ENCODE measurements at places on chromosomes 16 and 17.
A peak's percentile ranks its signal among the peaks of the same experiment; 100 is the strongest.

DNA sequence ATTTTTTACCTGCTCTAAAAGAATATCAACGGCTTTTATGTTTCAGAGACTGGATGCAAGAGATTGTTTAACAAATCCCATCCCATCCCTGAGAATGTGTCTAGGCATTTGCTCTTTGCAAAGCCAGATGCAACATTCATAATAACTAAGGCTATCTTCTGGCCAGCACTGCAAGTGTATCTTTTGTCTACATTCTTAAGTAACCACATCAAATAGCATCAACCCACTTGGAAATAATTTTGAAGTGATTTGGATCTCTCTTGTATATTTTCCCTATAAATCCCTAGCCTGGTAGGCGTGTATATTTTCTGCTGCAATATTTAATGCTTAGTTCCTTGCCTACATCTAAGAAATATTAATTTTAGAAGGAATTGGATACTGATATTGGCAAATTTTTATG, 64.3 kb downstream of the PIGL start:
- DNase-seq: no peak

DNA sequence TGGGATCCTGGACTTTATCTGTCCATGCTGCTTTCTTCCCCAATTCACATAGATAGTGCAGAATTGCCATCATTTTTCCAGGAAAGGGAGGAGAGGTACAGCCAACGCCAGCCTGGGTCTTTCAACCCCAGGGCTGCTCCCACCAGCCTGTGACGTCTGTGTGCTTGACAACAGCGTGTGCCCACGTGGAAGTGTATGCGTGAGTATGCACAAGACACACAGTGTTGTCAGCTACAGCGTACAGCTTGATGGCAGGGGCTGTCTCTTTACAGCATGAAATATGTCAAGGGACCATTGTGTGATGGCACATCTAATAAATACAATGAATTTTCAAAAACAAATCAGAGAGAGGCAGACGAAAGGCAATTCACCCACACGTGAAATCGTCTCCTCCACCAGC, 62.3 kb downstream of the GSG1L start:
- DNase-seq: no peak

GRCh38 chr16:79754081-79754480, 153.5 kb upstream of the MAF start:
- DNase-seq: no peak

DNA sequence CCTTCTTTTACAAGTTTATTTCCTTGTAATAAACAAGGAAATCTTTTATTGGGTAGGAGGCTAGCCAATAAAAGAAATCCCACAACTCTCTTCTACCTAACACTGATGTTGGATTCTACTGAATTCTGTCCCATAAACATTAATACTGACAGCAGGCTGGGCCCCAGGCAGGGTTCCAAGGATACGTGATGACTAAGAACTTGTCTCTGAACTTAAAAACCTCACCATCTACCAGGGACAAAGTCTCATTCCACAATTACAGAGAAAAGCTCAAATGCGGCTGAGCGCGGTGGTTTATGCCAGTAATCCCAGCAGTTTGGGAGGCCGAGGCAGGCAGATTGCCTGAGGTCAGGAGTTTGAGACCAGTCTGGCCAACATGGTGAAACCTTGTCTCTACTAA, 64.9 kb downstream of the ARHGAP17 start:
- no peak for DNase-seq

- no peak for DNase-seq
These were observed 43.5 kb downstream of the GRB7 start for GRCh38 chr17:39781031-39781860.

GRCh38 chr16:59611556-59611955, 877.4 kb upstream of the GOT2 start:
- DNase-seq: no peak

- DNase-seq: no peak
These were observed 6.6 kb downstream of the VASN start for GRCh38 chr16:4378161-4378666.

DNA sequence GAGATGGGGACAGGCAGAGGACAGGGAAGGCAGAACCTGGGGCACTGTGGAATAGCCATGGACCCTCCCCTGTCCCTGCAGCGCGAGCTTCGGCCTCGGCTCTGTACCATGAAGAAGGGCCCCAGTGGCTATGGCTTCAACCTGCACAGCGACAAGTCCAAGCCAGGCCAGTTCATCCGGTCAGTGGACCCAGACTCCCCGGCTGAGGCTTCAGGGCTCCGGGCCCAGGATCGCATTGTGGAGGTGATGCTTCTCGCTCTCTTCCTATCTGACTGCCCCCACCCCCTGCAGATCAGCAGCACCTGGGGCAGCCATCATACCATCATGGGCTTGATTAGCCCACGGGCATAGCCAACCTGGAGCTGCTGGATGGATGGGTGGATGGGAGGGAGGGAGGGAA, 13.5 kb downstream of the NHERF1 start:
- DNase-seq: no peak

- DNase-seq: no peak
These were observed 2.4 kb upstream of the FOXL1 start for GRCh38 chr16:86575754-86576557.

DNA sequence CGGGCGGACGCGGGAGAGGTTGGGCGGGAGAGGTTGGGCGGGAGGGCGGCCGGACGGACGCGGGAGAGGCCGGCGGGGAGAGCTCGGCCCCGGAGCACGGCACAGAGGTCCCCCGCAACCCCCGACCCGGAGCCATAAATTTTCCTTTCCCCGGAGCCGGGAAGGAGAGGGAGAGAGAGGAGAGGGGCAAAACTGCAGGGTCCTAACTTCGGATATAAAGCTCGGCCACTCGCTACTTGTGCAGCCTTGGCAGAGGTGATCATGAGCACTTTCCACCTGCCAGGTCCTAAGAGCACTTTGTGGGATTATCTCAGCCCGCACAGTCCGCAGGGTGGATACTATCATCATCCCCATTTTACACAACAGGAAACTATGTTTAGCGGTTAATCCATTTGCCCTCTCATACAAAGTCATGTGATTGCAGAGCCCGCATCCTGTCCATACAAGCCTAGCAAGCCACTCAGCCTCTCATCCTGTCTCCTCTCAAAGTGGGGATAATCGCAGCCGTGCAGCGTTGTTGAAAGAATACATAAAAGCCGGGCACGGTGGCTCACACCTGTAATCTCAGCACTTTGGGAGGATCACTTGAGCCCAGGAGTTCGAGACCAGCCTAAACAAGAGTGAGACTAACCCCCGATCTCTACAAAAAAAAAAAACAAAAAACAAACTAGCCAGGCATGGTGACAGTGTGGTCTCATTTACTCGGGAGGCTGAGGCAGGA, 780 bp upstream of the DCAKD start:
- no peak for DNase-seq

DNA sequence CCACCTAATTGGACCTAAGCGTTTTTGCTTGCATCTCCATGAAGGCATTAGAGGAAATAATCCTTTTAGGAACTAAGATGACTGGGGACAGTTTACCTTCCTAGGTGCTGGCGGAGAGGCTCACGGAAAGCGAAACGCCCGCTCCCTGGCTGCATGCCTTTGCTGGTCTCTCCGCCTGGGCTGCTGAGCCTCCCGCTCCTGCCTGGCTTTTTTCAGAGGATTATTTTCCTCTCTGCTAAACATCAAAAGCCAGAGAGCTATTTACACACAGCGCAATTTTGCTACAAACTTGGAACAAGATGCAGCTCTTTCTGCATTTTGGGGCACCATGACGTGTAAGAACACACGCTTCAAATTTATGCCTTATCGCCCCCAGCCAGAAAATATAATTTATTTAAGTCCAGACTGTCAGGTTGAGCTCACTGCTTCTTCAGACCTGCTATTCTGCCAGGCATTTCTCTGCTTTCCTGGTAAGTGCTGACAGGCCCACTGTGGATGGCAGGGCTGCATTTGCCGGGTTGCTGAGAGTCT, 124.4 kb downstream of the SPACA3 start:
- no peak for DNase-seq

DNA sequence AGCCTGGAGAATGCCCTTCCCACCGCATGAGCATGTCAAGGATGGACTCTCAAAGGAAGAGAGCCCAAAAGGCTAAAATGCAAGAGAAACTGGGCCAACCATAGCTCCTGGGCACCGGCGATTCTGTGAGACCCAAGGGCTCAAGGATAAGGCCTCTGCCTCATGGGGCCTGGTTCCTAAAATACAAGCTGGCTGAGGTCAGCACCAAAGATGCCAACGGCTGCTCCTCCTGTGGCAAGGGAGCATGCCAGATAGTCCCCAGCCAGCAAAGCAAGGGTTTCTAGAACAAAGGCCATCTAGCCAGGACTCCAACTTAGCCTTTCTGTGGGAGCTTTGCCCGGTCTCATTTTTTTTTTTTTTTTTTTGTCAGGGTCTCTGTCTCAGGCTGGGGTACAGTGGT, 20.1 kb downstream of the GPRC5B start:
- DNase-seq: no peak

- no peak for DNase-seq
These were observed 27.3 kb downstream of the ACSF3 start for GRCh38 chr16:89120921-89121351.

DNA sequence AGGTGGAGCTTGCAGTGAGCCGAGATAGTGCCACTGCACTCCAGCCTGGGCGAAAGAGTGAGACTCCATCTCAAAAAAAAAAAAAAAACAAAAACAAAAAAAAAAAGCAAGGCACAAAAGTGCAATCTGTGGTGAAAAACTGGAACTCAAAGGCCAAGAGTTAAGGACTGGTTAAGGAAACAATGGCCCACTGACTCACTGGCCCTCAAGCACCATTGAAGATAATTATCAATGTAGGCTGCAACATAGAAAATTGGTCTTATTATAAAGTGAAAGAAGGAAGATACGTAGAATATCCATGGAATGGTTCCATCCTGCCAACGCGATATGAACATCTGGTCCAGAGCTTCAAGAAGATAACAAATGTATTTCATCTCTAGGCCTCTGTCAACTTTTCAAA, 444.2 kb downstream of the SOX9 start:
- DNase-seq: no peak

- no peak for DNase-seq
These were observed 78.6 kb upstream of the CDH5 start for GRCh38 chr16:66287926-66288325.

GRCh38 chr17:1644493-1645206, 882 bp downstream of the SCARF1 start:
- no peak for DNase-seq

- DNase-seq: no peak
These were observed 33.3 kb downstream of the RANBP10 start for GRCh38 chr16:67773099-67773498.

GRCh38 chr16:12504312-12504711, 299.4 kb downstream of the CPPED1 start:
- no peak for DNase-seq

DNA sequence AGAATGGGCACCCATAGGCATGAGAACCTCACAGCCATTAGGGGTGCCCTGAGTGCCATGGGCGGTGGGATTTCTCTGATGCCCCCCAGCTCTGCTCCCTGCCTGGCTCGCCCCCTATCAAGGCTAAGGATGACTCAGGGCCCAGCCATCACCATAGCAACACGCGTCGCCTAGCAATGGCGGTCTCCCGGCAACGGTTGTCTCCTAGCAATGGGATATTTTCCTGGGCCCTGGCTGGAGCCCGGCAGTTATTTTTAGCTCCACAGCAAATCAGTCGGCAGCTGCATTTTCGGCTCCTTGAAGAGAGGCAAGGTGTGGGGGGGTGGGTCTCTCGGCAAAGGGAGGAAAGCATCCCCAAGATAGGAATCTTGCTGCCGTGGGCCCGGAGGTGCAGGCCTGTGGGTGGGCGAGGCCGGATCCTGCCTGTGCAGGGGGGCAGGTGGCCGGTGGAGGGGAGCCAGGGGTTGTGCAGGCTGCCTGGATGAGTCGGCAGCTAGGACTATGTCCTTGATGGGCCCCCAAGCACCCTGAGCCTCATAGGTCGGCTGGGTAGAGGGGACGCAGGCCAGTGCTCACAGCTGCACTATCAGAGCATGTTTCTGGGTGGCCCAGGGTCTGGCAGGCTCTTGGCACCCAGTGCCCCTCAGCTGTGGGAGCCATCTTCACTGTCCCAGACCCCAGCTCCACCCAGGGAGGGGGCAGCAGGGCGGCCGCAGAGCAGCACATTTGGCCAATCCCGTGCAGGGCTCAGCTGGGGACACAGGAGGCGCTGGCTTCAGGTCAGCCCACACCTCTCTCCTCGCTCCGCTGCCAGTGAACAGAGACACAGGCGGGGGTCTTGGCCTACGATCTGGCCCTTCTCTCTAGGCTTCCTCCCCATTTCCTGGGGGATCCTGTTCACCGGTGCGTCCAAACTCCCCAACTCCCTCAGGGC, 4.2 kb upstream of the FBXL16 start:
- DNase-seq: peak; percentile 93

GRCh38 chr17:76968707-76969597, 100.7 kb downstream of the MGAT5B start:
- DNase-seq: no peak

DNA sequence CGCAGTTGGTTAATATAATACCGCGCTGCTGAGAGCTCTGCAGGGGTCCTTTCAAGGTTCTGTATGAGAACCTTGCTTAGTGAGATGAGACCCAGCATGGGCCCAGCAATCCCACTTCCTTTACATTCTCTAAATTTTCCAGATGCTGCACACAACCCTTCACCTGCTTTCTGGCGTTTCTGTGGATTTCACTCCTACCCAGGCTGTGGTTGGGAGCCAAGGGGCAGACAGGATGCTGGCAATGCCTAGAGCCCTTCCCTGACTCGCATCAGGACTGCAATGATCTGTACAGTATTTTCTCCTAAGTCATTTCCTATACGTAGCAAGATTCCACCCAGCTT, 10.1 kb upstream of the PIPOX start:
- DNase-seq: no peak

DNA sequence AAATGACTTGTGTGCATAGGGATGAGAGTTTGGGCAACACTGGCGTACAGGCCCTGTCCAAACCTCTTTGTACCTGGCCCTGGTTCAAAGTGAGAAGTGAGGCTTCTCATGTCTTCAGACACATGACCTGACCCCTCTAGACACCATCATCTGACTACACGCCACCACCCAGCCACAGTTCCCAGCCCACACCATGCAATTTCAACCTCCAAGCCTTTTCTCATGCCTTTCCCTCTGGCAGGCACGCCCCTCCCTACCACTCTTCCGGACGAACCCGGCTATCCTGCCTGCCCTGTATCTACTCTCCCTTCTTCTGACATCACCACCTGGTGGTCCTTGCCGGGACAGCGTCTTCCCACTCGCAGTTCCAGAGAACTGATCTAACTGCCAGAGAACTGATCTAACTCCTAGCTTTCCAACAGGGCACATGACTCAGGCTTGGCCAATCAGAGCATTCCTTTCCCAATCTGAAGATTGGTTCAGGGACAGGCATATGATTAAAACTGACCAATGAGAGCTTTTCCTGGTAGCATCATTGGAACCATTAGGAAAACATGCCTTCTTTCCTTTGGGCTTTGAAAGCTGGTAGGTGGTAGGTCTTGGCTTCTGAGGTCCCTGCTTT, 27.1 kb upstream of the IL21R start:
- DNase-seq: peak; percentile 3

DNA sequence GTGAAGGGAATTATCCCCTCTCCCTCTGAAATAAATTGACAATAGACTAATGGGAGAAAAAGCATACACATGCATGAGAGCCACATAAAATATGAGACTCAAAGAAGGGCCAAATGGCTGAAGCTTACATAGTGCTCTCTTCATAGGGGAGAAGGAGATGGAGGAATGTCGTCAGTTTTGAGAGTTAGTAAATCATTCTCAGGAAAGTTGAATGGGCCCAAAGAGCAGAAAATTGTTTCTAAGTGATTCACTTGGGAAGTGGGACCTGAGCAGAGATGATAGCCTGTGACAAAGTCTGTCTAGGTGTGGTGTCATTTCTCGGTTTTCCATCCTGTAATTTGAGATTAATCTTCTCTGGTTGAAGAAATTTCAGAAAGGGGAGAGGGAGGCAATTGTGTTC, 35.0 kb downstream of the BCAS3 start:
- DNase-seq: no peak

GRCh38 chr16:68910051-68910450, 66.7 kb downstream of the TANGO6 start:
- no peak for DNase-seq

All from nucleus accumbens (tissue), 56 donors.